ENCODE measurements at places on chromosomes 4 and X.

DNA sequence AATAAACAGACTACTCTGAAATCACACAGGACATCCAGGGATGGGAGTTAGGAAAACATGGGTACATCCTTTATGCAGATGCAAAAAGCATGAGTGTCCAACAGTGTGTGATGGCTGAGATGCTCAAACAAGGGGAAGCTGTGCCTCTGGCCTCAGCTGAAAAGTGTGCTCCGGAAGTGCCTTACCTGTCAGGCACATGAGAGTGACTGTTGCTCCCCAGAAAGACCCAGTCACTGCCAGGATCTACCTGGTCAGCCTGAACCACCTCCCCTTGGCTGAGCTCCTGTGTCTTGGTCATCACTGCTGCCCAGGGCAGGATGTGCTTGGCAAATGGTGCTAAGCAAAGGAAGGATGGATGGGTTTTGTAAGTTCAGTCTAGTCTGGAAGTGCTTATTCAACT, 4.0 kb downstream of the PPP2R2C start:
- peak; percentile 24 for DNase-seq

- no peak for DNase-seq
Measured at GRCh38 chr4:98929341-98930267, 671 bp upstream of the EIF4E start.

- no peak for DNase-seq
Measured at GRCh38 chrX:133669214-133669613, 253.9 kb upstream of the GPC4 start.

GRCh38 chrX:135707880-135708279, 5.6 kb upstream of the CT45A1 start:
- DNase-seq, result peak; percentile 35

- DNase-seq, result no peak
Measured at GRCh38 chr4:183422962-183423631, 21.3 kb upstream of the CDKN2AIP start.

DNA sequence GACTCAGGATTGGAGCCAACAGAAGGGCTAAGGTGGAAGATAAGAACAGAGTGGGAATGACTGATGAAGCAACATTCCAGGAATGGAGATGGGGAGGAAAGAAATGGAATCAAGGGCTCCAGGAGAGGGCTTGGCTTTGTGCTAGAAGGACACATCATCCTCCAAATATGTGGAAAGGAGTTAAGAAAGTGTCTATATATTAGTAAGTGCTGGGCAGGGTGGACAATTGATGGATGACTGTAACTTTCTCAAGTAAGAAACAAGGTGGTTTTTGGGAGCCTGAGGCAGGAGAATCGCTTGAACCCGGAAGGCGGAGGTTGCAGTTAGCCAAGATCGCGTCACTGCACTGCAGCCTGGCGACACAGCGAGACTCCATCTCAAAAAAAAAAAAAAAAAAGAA, 71.6 kb upstream of the NFKB1 start:
- no peak for DNase-seq

DNA sequence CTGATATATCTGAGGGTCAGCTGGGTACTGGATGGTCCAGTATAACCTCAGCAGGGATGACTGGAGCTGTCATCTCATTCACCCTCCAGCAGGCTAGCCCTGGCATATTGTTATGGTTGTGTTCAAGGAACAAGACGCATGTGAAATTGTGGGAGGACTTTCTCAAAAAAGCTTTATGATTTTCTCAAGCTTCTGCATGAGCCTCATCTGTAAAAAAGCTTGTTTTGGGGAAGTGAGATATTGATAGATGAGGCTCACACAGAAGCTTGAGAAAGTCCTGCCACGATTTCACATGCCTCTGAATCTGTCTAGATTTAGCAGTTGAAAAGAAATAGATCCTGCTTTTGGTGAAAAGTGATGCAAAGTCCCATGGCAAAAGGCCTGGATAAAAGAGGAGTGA, 93.4 kb downstream of the SPCS3 start:
- no peak for DNase-seq

GRCh38 chrX:153672531-153673427, 834 bp downstream of the PNCK start:
- DNase-seq, result no peak

DNA sequence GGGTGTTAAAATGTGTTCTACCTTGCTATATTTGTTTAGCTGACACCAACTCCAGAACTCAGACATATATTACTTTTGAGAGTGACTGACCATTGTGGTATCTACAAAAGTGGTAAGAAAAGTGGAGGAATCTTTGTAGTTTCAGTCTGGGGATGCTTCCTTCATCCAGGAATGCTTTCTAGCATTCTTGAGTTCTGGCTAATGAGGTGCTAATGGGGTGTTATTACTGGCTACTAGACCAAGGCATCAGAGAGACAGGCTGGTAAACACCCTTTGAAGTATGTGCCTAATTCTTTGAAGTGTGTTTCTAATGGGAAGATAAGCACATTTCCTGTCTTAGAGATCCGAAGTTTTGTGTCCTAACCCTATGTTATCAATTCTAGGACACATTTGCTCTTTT, 310.4 kb downstream of the SPRY1 start:
- no peak for DNase-seq

- DNase-seq, result no peak
Measured at GRCh38 chrX:51026862-51027261, 116.3 kb downstream of the BMP15 start.

DNA sequence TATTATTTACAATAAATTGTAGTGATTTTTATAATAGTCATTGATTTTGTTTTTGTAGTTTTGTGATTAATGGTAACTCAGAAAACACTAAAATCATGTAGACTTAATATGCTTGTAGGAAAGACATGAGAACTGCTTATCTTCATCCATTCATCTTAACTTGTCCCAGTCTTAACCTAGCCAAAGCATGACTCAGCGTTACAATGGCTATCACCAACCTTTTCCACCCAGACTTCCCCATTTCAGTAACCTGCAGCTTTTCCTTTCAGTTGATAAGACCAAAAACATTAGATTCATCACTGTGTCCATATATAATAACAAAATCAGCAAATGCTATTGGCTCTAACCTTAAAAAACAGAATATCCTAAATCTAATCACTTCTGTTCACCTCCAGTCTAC, 106.2 kb upstream of the KLF8 start:
- DNase-seq, result no peak

GRCh38 chr4:2649604-2650114, 106.5 kb downstream of the TNIP2 start:
- no peak for DNase-seq

GRCh38 chrX:19674041-19674789, 158.9 kb upstream of the MAP3K15 start:
- no peak for DNase-seq

DNA sequence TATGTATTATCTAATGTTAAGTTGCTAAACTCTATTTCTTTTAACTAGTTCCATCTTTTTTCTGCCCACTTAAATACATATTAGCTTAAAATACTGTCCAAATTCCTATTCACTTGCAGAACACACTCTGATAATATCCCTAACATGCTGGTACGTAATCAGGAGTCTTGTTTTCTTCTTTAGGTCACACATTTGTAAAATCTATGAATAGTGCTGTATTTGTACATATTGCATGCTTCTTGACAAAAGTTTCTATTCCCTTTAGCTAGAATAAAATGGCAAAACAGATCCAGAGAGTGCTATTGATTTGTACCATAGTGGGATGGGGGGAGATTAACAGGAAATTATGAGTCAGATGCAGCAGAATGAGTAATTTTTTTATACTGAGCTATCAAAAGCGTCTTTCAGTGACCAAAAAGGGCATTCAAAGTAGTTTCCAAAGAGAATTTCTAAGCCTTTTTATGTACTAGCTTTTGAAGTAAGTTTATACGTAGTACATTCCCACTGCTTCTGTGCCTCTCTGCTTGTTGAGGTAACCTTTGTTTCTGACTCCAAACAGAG, 126.5 kb downstream of the PTPN13 start:
- DNase-seq, result no peak

- no peak for DNase-seq
Measured at GRCh38 chrX:18677161-18677869, 5.4 kb upstream of the RS1 start.

- DNase-seq, result no peak
Measured at GRCh38 chr4:185847352-185848097, 35.5 kb upstream of the SORBS2 start.

DNA sequence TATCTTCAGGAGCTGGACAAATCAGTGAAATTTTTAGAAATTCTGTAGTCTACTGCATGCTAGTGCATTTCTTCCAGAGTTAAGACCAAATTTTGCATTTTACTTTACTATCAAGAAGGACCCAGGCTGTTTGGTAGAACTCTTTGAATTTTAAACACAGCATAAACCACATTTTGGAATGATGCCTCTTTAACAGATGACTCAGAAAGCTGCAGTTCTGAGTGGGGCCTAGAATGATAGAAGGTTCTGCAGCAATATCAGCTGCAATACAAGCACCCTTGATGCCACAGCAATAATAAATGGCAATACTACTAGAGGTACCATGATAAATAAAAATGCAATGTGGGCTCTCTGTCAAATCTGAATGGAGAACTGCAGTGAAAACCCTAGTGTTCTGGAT, 198.7 kb downstream of the TMA16 start:
- DNase-seq, result no peak

DNA sequence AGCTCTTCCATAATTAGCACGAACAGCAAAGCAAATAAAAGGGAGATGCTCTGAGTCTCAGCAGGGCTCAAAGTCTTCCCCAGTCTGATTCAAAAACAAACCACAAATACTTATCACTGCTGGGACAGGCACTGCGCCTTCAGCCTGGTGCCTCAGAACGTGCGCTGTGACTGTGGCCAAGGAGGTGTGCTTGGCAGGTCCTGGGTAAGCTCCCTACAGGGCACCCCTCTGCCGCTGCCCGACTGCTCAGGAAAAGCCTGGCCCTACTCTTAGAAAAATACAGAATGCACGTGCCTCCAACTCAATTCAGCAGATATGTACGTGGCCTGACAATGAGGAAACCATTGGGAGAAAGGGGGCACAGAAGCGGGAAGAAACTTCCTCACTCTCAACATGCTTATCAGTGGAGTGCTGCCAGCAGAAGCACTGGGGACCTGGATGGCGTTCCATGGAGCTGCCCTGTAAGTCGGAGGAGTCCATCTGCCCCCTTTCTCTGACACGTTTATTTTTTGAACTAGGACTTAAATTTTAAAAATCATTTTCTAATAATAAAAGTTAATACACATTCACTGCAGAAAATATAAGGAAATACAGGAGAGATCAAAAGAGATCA, 86.8 kb downstream of the GATB start:
- DNase-seq, result peak; percentile 50

GRCh38 chr4:5922556-5922955, 29.7 kb upstream of the CRMP1 start:
- no peak for DNase-seq

DNA sequence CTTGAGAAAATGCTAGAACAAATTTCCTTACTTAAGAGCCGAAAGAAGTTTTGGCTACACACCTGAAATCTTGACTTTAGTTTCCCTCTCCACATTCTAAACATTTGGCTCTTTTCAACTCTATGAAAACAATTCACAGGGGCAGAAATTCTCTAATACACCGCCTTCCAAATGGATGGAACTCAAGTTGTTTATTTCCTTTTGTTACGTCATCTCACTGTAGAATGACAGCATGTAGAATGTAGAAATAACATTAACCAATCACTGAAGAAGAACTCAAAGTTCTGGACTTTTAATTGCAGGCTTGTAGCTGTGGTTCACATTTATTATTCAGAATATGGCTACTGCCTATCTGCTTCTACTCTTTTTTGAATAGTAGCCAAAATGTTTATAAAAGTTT, 1.9 kb downstream of the DMP1 start:
- no peak for DNase-seq

GRCh38 chr4:186563761-186564160, 8.4 kb upstream of the MTNR1A start:
- DNase-seq, result no peak

Data from liver (tissue), 10 donors.